Fibroblast of lung (primary cell): ENCODE measurements at places on chromosomes 6 and 20. TPM values are rescaled to one million over a fixed set of nuclear protein-coding genes. Genes with fewer than 3 reads are reported as not detected.

COL9A1 gene
- not detected in 2 replicates for polyA plus RNA-seq

MICB gene
- polyA plus RNA-seq, result 18.6 and 19.2 TPM in 2 replicates

JAG1 gene
- polyA plus RNA-seq, result 5.8 and 16.3 TPM in 2 replicates

QKI gene
- polyA plus RNA-seq, result 218 and 224 TPM in 2 replicates

KCNK16 gene
- polyA plus RNA-seq, result not detected in 2 replicates
